ENCODE measurements at places on chromosomes 13 and 19. TPM values are rescaled to one million over a fixed set of nuclear protein-coding genes. Genes with fewer than 3 reads are reported as not detected.

DNA sequence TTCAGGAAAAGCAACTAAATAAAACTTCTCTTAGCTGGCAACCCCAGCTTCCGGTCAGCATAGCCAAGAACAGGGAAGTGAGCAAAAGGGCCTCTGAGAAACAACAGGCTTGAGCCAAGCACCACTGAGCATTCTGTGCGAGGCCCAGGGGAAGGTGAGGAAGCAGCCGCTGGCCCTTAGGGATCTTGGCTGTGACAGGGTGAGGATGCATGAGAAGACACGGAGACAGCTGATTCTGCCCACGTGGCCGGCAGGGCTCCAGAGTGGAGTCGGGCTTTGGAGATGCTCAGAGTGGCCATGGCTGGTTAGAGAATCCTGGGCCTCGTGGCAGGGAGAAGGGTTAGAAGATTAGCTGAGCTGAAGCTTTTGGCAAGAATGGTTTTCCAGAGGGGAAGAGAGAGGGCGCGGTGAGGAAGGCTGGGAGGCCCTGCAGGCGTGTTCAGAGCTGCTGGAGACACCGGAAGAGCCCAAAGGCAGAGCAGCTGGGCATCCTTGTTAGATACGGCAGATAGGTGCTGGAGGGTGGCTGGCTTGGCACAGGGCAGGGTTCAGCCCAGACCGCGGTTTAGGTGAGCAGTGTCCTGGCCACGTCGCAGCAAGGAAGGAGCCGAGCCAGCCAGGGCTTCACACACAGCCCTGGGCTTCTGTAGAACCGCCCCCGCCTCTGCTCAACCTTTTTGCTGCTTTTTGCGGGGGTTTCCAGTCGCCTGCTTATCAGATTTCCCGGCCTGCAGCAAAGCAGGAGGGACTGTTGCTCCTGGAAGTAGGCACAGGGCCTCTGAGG, 17.3 kb downstream of the UPF1 start:
- no peak for DNase-seq

DNA sequence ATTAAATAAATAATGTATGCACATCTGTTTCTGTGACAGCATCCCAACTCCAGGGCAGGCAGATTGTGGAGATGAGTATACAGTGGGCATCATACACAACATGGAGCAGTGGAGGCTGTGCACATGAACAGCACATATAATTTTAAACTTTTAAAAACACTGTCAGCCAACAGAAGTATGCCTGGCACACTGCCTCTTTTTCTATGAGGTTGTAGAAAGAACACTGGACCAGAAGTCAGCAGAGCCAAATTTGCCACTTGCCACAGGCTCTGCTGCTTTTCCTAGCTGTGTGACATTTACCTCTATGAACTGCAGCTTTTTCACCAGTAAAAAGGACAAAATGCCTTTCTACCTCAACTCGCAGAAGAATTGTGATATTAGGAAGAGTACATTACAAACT, 118.7 kb downstream of the FRY start:
- no peak for DNase-seq

- no peak for DNase-seq
These were observed 1.9 kb downstream of the NLRP4 start for GRCh38 chr19:55838251-55838650.

GRCh38 chr19:18278521-18279265, 2.7 kb downstream of the JUND start:
- DNase-seq, result no peak

Gene BRSK1
- total RNA-seq, result 15.3 TPM

GRCh38 chr19:32350471-32350865, 5.1 kb downstream of the ZNF507 start:
- DNase-seq, result no peak

DNA sequence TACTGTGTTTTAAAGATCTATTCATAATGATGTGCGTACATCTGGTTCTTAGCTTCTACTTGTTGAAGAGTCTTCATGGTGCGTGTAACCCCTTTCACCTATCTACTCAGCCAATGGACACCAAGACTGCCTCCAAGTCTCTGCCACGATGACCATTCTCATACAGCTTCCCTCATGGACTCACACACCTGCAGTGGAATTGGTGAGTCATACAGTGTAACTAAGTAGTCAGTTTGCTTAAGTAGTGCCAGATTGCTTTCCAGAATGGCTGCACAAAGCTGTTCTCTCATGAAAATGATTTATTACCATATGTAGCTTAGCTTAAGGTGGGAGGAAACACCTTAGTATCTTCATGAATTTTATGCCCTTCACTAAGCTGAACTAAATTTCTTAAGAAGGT, 112.3 kb downstream of the AKAP11 start:
- no peak for DNase-seq
